ENCODE measurements at places on chromosomes 6 and 20. TPM values are rescaled to one million over a fixed set of nuclear protein-coding genes. Genes with fewer than 3 reads are reported as not detected.

MAP1LC3A gene
- polyA plus RNA-seq: 20.7 TPM

ZNF133 gene
- 24.3 TPM for polyA plus RNA-seq

DNA sequence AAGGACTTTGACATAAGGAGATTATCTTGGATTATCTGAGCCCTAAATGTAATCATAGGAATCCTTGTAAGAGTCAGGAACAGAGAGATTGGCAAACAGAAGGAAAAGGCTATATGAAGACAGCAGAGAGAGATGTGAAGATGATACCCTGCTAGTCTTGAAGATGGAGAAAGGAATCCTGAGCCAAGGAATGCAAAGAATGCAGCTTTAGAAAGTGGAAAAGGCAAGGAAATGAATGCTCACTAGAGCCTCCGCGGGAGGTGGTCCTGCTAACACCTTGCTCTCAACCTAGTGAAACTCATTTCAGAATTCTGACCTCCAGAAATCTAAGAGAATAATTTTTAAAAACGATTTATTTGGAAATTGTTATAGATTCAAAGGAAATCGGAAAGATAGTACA lies 117.1 kb downstream of the TBXT start:
- no peak for DNase-seq

- DNase-seq: no peak
Observed at GRCh38 chr20:40438161-40438830, 250.7 kb downstream of the MAFB start.

- DNase-seq: no peak
Observed at GRCh38 chr6:44868335-44868668, 459.8 kb upstream of the RUNX2 start.

GRCh38 chr6:144158133-144158532 lies 7.8 kb downstream of the STX11 start:
- no peak for DNase-seq

LY6G6F gene
- polyA plus RNA-seq: 0.98 TPM

MATN4 gene
- 0.17 TPM for polyA plus RNA-seq

- DNase-seq: no peak
Observed at GRCh38 chr6:154615483-154616025, 105.1 kb upstream of the CNKSR3 start.

DNA sequence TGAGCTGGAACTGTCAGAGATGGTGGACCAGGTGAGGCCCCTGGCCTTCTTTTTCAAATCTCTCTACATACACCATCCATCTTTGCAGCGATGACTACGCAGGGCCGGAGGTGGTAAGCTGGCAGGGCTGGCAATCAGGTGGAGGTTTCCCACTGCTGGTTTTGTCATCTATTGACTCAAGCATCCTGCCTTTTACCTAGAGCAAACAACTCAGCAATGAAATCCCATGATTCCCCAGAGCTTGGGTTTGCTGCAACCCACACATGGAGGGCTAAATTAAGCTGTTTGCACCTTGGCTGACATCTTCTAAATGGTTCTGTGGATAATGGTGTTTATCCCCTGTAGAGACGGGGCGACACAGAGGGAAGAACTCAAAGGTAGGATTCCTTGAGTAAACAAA lies 170.2 kb downstream of the SCP2D1 start:
- no peak for DNase-seq

DNA sequence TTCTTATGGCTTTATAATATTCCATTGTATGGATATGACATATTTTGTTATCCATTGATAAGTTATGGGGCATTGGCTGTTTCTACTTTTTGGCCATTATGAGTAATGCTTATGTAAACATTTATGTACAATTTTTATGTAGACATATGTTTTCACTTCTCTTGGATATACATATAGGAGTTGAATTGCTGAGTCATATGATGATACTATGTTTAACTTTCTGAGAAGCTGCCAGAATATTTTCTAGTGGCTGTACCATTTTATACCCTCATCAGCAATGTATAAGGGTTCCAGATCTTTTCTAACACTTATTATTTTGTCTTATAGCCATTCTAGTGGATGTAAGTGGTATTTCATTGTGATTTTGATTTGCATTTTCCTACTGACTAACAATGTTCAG lies 23.1 kb downstream of the OTOR start:
- no peak for DNase-seq

- no peak for DNase-seq
Observed at GRCh38 chr6:70502484-70502883, 64.2 kb upstream of the SDHAF4 start.

- DNase-seq: no peak
Observed at GRCh38 chr6:118565311-118565960, 17.3 kb downstream of the PLN start.

- DNase-seq: no peak
Observed at GRCh38 chr20:19968466-19969073, 48.6 kb upstream of the NAA20 start.

DNA sequence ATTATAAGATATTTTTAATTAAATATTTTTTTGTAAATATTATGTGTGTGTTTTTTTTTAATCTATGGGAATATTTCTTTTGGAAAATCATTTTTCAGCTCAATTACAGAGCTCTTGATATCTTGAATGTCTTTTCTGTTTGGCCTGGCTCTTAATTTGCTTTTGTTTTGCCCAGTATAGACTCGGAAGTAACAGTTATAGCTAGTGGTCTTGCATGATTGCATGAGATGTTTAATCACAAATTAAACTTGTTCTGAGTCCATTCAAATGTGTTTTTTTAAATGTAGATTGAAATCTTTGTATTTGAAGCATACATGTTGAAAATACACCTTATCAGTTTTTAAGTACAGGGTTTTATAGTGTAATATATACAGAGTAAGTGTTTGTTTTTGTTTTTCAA lies 2.6 kb downstream of the ID4 start:
- no peak for DNase-seq

NCOA6 gene
- 58.3 TPM for polyA plus RNA-seq

DNA sequence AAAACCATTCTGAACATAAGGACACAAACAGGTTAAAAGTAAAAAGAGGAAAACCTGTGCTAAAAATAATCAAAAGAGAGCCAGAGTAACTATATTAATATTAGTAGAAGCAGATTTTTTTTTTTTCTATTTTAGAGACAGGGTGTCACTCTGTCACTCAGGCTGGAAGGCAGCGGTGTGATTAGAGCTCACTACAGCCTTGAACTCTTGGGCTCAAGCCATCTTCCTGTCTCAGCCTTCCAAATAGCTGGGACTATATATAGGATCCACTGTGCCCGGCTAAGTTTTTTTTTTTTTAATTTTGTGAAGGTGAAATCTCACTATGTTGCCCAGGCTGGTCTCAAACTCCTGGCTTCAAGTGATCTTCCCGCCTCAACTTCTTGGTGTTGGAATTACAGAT lies 33.4 kb upstream of the PLN start:
- DNase-seq: no peak

DNA sequence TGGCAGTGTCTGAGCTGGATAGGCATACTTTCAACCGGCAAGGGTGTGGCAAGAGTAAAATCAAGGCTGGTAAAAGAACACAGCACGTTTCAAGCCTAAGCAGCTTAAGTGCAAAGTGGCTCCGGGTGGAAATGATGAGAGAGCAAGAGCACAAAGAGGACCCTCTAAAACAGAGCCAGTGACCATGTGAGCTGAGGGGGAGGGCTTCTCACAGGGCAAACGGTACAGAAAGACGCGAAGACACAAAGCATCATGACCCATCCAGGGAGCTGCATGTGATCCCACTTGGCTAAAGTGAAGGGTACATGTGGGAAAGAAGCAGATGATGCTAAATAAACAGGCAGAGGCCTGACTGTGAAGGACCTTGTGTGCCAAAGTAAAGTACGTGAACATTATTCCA lies 25.7 kb downstream of the FKBP5 start:
- no peak for DNase-seq

GRCh38 chr6:6660339-6661045 lies 72.0 kb downstream of the LY86 start:
- DNase-seq: no peak

DNA sequence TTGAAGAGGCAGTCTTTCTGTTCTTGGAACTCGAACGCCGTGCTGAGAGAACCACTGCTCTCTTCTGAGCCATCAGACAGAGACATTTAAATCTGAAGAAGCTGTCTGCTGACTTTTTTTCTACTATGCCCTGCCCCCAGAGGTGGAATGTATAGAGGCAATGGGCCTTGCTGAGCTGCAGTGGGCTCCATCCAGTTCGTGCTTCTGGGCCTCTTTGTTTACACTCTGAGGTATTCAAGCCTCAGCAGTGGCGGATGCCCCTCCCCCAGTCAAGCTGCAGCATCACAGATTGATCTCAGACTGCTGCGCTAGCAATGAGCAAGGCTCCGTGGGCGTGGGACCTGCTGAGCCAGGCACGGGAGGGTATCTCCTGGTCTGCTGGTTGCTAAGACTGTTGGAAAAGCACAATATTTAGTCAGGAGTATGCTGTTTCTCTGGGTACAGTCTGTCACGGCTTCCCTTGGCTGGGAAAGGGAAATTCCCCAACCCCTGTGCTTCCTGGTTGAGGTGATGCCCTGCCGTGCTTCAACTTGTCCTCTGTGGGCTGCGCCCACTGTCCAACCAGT lies 526.8 kb downstream of the CD109 start:
- DNase-seq: no peak

GRCh38 chr20:52497731-52498130 lies 306.2 kb upstream of the ZFP64 start:
- DNase-seq: no peak

DNA sequence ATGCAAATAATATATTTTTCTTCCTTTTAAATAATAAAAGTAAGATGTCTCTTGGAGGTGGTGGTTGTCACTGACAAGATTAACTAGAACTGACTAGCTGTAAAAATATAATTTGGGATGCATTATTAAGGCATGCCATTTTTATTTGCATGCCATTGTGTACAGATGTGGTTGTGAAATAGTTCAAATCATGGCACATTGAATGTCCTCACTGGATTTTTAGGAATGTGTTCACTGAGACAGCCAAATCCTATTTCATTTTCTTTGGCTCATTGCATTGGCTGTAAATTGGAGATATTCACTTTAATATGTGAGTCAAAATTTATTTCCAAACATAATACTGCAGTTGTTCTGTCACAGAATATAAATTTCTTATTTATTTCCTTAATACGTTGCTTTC lies 62.3 kb downstream of the ESR1 start:
- no peak for DNase-seq

DNA sequence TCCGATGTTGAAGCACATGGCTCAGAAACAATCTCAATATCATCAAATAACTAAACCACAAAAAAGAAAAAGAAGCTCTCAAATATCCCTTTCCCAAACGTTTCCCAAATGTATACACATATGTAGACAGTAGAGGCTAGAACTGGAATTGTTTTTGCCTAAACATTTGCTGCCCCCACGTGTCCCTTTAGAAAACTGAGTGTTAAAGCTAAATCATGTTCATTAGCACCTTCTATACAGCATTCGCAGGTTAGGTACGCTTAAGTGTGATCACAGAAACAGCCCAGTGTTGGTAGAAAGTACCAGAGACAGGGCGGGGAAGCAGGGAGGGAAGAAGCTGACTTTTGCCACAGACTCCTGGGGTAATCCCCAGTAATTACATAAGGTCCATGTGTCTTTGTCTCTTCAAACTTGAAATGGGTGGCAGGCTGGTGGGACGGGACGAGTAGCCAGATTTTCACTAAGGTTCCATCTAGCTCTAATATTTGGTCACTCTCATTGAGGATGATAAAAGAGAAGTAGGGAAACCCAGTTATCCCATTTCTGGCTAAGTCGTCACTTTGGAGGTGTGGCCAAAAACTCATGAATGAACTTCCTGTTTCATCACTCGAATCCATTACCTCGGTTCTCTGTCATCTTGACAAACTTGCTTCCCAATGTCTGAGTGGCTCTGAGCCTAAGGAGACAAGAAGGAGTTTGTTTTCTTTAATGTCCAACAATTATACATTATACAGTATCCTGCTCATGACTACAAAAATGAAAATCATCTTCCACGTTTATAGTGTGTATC lies 15.0 kb upstream of the TFAP2A start:
- no peak for DNase-seq

Measured in right renal cortex interstitium (tissue), 3 donors.